ENCODE measurements at places on chromosomes 16 and 17.

GRCh38 chr16:57401943-57402640 lies 2.5 kb upstream of the CCL17 start:
- no peak for DNase-seq

DNA sequence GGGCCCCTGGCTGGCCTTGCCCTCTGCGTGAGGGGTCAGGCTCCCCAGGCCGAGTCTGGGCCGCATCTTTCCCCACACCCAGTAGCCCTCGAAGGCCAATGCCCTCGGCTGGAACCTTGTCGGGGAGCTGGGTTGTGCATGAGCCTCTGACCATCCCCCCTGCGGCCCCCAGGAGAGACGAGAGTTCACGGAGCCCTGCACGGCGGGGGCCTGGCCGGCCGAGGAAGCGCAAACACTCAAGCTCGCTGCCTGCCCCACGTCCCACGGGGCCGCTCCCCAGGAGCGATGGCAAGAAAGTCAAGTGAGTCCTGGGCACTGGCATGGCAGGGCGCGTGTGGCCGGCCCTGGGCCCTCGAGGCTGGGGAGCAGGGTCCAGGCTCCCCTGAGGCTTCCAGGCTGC lies 57.3 kb downstream of the BAHCC1 start:
- no peak for DNase-seq

GRCh38 chr17:81572563-81573168 lies 20.5 kb upstream of the FAAP100 start:
- DNase-seq = no peak

DNA sequence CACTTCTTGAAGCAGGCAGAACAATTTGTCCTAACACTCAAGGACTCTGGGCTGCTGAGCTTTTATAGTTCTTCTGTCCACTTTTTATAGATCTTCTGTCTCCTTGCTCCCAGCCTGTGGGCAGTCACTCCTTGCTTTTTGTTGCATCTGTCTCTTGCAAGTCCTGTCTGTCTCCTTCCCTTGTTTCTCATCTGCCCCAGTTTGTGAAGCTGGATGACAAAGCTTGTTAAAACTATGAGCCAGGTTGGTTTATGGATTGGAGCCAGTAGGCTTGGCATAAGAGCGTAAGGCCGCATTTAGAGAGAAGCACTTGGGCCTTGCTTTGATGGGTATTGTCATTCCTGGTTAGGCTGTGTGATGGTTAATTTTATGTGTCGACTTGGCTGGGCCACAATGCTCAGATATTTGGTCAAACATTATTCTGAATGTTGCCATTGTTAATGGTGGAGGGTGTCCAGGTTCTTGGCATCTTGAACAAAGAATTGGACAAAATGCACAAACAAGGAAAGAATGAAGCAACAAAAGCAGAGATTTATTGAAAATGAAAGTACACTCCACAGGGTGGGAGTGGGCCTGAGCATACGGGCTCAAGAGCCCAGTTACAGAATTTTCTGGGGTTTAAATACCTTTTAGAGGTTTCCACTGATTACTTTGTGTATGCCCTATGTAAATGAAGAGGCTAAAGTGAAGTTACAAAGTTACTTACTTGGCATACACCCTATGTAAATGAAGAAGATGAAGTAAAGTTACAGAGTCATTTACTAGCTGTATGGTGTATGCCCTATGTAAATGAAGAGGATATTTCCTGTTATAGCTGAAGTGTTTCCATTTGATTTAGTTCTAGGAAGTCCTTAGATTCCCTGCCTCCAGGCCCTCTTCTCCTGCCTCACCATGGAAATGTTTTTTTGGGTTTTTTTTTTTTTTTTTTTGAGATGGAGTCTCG lies 8.0 kb upstream of the CPPED1 start:
- no peak for DNase-seq

DNA sequence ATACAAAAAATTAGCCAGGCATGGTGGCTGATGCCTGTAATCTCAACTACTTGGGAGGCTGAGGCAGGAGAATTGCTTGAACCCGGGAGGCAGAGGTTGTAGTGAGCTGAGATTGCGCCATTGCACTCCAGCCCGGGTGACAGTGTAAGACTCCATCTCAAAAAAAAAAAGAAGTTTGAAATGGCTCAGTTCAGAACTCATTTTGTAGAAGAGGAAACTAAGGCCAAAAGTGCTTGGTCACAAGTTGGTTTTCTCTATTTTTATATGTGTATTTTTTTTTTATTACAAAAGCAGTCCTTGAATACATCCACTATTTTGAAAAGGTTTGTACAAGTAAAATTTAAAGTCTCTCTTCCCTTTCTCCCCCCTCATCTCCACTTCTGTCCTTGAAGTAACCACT lies 5.5 kb downstream of the TAC4 start:
- DNase-seq = no peak

DNA sequence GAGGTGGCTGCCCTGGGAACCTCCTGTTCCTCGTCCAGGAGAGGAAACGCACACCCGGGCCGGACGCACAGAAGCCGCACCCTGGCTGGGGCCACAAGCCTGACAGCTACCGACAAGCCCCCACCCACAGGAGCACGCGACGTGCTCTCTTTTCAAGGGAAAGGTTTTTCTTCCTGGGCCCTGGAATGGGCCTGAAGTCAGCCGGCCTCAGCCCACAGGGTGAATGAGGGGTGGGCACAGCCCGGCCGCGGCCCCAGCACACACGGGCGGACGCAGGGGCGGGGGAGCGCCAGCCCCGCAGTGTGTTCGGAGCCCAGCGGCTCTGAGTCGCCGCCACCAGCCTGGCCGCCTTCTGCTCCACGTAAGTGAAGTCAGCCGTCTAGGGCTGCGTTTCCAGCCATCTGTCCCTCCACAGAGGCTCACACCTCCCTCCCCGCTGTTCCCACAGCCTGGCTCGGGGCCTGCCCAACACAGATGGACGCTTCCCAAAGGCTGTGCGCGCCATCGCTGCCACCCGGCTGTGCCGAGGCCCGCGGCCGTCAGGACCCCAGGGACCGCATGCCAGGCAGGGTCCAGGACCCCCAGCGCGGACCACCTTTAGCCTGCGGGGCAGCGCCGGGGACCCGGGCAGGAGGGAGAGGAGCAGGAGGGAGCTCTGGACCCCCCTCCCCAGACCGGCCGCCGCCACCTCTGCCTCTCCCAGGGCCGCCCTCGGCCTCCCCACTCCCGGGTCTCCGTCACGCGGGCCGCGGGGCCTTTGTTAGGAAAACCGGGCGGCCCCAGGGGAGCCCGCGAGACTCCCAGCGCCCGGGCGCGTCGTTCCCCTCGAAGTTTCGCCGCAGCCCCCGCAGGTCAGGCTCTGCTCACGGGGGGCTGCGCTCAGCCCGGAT lies 36.8 kb downstream of the CBFA2T3 start:
- DNase-seq = no peak

GRCh38 chr16:53821957-53822625 lies 118.1 kb downstream of the FTO start:
- peak; percentile 59 for DNase-seq

GRCh38 chr16:70529051-70529777 lies 5.6 kb downstream of the SF3B3 start:
- peak; percentile 52 for DNase-seq

DNA sequence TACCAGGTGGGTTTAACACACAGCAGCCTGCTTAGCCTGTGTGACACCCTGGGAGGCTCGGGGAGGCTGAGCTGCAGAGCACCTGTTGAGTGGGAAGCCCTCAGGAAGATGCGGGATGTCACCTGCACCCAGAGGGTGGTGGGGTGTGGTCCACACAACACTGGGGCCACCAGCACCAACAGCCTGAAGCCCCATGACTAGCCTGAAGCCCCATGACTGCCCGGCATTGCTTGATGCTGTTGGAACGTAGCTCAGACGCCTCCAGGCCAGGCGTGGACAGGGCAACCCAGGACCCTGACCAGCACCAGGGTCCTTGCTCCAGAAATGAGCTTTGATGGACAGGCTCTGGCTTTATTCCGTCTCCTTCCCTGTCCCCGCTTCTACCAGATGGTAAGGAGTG lies 76.3 kb upstream of the ZNF469 start:
- DNase-seq = no peak

DNA sequence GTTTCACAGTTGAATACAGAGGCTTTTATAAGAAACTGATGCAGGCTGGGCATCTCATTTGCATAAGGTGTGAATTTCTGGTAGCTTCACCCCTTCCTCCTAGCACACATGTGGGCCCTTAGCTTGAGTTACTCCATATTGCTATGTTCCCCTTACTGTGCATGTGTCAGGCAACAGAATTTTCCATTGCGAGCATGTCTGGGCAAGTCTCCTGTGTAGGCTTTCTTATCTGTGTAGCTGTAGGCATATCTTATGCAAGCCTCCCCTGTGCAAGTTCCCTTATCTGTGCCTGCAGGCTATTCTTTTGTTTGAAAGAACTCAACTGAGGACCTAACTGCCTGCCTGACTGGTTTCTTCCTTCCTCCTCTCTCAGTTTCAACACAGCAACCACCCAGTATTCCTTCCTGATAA lies 597.4 kb upstream of the CDH5 start:
- no peak for DNase-seq

GRCh38 chr17:64240741-64241347 lies 22.2 kb downstream of the TEX2 start:
- DNase-seq = peak; percentile 61

DNA sequence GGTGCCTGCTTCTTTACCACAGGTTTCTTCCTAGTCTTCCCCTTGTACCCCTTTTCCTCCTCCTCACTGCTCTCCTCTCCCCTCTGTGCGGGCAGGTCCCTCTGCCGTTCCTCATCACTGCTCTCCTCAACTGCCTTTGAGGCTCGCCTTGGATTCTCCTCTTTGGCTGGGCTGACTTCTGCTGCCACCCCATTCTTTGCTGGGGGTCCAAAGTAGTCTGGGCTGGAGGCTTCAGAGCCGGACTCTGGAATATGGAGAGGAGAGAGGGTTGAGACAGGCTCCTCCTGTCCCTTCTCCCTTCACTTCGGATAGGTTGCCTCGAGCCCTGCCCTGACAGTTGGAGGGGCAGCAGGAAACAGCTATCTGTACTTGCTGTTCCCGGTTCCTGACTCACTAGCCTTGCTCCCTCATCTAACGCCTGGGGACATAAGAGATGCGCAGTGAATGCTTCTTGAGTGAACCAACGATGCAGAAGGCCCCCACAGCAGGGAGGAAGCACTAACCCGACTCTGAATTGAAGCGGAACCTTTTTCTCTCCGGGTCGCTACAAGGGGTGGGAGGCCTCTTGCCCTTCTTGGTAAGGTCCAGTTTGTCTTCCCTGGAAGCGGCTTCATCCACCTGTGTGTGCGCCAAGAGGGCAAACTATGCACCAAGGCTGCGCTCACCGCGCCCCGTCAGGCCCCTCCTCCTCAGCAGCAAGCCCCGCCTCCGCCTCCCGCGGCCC lies 655 bp downstream of the HIRIP3 start:
- DNase-seq = peak; percentile 69

DNA sequence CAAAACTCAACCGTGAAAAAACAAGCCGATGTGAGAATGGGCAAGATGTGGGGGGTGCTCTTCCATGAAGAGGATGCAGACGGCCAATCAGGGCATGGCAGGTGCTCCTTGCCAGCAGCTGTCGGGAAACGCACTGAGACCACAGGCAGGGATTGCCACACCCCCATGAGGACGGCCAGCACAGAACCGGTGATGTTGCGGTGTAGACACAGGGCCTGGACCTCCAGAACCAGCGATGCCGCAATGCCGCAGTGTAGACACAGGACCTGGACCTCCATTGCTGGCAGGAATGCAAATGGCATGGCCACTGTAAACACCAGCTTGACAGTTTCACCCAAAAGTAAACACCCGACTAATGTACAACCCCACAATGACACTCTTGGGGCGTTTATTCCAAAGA lies 164.9 kb downstream of the BANP start:
- no peak for DNase-seq

- DNase-seq = peak; percentile 52
Observed at GRCh38 chr17:76725580-76726230, 701 bp downstream of the JMJD6 start.

DNA sequence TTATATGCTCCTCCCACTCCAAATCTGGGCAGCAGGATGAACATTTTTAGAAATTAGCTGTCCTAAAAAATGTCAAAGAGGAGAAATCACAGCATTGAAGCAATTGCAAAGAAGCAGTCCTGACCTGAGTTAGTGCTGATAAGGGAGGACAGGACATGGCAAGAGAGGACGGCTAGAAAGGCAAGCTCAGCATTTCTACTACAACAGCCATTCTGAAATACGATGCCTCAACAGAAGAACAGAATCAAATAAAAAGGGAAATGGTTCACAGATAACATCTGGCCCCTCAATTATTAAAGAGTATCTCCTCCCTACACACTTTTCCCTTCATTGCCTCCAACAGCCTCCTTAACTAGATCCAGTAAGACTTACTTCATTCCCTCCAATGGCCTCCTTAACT lies 18.3 kb downstream of the VPS53 start:
- no peak for DNase-seq

DNA sequence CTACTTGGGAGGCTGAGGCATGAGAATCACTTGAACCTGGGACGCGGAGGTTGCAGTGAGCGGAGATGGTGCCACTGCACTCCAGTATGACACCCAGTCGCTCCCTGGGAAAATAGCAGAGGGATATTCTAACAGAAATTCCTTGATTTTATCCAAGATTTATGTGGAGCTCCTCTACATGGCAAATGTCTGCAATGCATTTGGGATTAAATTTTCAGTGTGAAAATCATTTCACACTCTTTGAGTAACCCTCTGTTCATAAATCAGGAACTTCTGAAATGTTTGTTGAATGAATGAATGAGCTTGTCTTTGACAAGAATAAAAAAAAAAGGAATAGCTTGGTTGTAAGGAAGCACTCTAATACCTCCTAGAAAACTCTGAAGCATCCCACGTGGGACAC lies 305.8 kb downstream of the SHISA9 start:
- DNase-seq = no peak

DNA sequence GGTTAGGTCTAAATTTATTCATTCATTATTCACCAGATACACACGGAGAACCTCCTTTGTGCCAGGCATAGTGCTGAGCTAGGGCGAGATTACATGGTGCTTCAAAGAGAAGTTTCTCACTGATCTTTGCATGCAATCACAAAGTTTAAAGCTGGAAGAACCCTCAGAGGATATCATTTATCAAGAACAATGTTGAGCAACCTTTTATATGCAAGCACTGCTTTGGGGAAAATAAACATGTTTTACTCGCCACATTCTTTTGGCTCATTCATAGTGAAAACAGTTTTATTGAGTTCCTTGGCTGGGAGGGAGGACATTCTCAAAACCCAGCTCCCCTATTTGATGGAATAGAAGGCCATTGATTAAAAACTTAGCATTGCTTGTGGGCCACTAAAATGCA lies 49.8 kb upstream of the XYLT1 start:
- peak; percentile 29 for DNase-seq

- DNase-seq = no peak
Observed at GRCh38 chr16:27520982-27521673, 28.6 kb downstream of the GTF3C1 start.

DNA sequence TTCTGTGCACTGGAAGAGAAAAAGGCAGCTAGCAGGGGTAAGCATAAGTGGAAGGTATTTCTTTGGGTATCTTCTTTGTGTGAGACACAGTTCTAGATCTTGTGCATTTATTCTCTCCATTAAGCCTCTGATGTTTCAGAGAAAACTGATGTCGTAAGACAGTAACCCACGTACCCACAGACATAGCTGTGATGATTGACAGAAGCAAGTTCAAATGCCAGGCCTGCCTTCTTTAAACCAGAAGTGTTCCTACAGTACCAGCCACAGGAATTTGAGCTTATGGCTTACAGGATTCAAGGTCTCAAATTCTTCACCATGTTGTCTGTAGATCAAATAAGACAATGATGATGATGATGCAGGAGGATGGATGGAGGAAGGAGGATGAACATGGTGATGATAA lies 161.4 kb upstream of the KCNJ16 start:
- no peak for DNase-seq

Data from AG08396 (cell line).